ENCODE measurements at places on chromosomes 11 and 22. TPM values are rescaled to one million over a fixed set of nuclear protein-coding genes. Genes with fewer than 3 reads are reported as not detected.

Gene OR8A1
- not detected for total RNA-seq

Gene POU2AF2
- total RNA-seq: not detected

Gene PARVA
- 0.38 TPM for total RNA-seq

Gene GLB1L3
- total RNA-seq: 11.8 TPM

Gene DAGLA
- total RNA-seq: 0.02 TPM

Gene KLHL35
- 0.17 TPM for total RNA-seq

Gene C11orf42
- not detected for total RNA-seq

Gene TSKU
- total RNA-seq: 0.35 TPM

Gene KDM4E
- not detected for total RNA-seq

Gene ALDH3B1
- total RNA-seq: not detected

Gene GSTT2
- total RNA-seq: not detected

Gene C11orf91
- total RNA-seq: not detected

Gene GATD1
- 34.3 TPM for total RNA-seq

Gene DBX1
- not detected for total RNA-seq

Gene ARAP1
- 70.1 TPM for total RNA-seq

Gene GSTT2B
- not detected for total RNA-seq

Gene DMC1
- total RNA-seq: 16.3 TPM

Gene TMEM138
- total RNA-seq: 41.4 TPM

Gene DERL3
- total RNA-seq: 7.3 TPM

Gene FLRT1
- 0.17 TPM for total RNA-seq

Gene KRTAP5-11
- total RNA-seq: not detected

Gene CDPF1
- total RNA-seq: 6.9 TPM

Gene SCGB1C1
- total RNA-seq: not detected

Gene ASCL3
- total RNA-seq: not detected

Gene NRGN
- total RNA-seq: 10.3 TPM

Gene XKR3
- total RNA-seq: not detected

Gene GLYATL1
- total RNA-seq: not detected

Gene NAALADL1
- total RNA-seq: 8.5 TPM

Gene CDKN1C
- 0.17 TPM for total RNA-seq

Gene OR52N4
- total RNA-seq: 0.99 TPM

Gene LRRC74B
- total RNA-seq: not detected

Gene APOL2
- 55.0 TPM for total RNA-seq

Gene DRD4
- total RNA-seq: 1.2 TPM

Gene PATE3
- not detected for total RNA-seq

Gene GRM5
- not detected for total RNA-seq

Gene HEPHL1
- not detected for total RNA-seq

Gene CABP7
- 0.07 TPM for total RNA-seq

Gene LAYN
- total RNA-seq: 3.5 TPM

Gene SYCE3
- total RNA-seq: 0.91 TPM

Gene MS4A14
- total RNA-seq: not detected

Gene PRR5
- 10.2 TPM for total RNA-seq

Gene ABTB2
- 3.1 TPM for total RNA-seq

Gene OR4D5
- not detected for total RNA-seq

Gene HTR3A
- total RNA-seq: not detected

Gene ACRV1
- not detected for total RNA-seq

Gene VWA5A
- 11.4 TPM for total RNA-seq

Gene BTBD18
- not detected for total RNA-seq

Gene OR8G1
- total RNA-seq: not detected

Gene PGR
- not detected for total RNA-seq

Gene HSD17B12
- total RNA-seq: 31.7 TPM

Gene UBASH3B
- 21.1 TPM for total RNA-seq

Gene CYB561A3
- total RNA-seq: 31.7 TPM

Gene OR2D2
- not detected for total RNA-seq

Gene TEX12
- not detected for total RNA-seq

Gene MALAT1
- total RNA-seq: 10,460 TPM

All from activated naive CD4-positive, alpha-beta T cell treated with anti-CD3 and anti-CD28 coated beads for 36 hours (primary cell).